Activated CD4-positive, CD25-positive, alpha-beta regulatory T cell treated with anti-CD3 and anti-CD28 coated beads, Interleukin-2, amount 50 U/mL, for 72 hours (primary cell): ENCODE measurements at places on chromosomes 2 and 18.

DNA sequence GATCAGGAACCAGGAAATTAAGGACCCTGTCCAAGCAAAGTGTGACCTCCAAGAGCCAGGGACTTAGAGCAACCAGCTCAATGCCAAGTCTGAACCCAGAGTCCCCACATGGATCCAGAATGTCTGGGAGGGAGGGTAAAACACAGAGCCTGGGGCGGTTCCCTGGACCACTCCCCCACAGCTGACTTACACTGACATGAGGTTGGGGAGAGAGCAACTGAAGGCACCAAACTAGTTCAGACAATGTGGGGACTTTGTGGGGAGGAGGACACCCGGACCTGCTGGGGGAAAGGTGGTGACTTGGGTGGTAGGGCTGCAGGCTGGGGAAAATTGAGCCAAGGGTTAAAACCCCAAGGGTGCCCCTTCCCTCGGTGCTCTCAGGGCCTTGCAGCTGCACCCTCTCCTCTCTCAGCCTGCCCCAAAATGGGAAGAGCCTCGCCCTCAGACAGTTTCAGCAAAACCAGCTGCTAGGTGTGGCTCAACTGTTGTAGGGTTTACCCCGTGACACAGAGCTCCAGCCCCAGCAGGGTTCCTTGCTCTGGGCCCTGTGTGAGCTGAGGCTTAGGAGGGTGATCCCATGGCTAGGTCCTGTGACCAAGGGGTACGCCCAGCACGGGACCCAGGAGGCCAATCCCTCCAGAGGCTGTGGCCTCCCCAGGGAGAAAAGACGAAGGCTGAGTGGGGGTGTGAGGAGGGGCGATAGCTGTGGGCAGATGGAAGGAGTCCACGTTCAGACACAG, 28.6 kb downstream of the MARCO start:
- no peak for DNase-seq

DNA sequence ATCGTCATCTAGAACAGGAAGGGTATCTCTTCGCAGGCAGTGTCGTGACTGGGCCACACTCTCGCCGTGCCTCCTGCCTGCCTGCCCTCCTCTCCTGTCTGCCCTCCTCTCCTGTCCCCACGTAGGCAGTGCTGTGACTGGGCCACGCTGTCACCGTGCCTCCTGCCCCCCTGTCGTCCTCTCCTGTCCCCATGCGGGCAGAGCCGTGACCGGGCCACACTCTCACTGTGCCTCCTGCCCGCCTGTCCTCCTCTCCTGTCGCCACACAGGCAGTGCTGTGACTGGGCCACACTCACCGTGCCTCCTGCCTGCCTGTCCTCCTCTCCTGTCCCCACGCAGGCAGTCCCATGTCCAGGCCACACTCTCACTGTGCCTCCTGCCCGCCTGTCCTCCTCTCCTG, 51.4 kb downstream of the ZNF236 start:
- no peak for DNase-seq

GRCh38 chr2:127873707-127874303, 12.0 kb downstream of the AMMECR1L start:
- DNase-seq = no peak

DNA sequence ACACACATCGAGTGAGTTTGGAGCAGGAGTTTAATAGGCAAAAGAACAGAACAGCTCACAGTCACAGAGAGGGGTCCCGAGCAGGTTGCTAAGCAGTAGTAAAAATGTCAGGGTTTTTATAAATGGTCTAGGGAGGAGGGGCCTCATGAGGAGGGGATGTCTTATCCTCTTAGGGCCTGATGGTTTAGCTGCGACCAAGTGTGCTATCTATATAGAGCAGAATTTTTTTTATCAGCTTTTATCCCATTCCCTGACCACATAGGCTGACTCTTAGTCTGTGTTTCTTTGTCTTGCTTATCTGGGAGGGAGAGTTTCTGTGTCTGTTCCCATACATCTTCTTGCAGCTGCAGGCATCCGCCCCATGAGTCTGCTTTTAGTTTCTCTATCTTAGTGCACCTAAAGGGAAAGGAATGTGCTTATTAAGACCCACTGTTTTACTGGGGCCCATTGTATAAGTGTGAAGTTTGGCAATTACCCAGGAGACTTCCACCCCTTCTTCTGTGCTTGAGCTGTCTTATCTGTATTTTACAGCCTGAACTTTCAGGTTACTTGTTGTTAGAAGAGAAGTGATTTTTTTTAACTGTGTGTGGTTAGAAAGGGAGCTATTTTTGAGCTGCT, 30.4 kb upstream of the GMCL1 start:
- no peak for DNase-seq

- DNase-seq = no peak
These were observed 93.8 kb downstream of the LTBP1 start for GRCh38 chr2:33040541-33040940.

- peak; percentile 54 for DNase-seq
These were observed 80.7 kb upstream of the LDLRAD4 start for GRCh38 chr18:13137670-13138419.

DNA sequence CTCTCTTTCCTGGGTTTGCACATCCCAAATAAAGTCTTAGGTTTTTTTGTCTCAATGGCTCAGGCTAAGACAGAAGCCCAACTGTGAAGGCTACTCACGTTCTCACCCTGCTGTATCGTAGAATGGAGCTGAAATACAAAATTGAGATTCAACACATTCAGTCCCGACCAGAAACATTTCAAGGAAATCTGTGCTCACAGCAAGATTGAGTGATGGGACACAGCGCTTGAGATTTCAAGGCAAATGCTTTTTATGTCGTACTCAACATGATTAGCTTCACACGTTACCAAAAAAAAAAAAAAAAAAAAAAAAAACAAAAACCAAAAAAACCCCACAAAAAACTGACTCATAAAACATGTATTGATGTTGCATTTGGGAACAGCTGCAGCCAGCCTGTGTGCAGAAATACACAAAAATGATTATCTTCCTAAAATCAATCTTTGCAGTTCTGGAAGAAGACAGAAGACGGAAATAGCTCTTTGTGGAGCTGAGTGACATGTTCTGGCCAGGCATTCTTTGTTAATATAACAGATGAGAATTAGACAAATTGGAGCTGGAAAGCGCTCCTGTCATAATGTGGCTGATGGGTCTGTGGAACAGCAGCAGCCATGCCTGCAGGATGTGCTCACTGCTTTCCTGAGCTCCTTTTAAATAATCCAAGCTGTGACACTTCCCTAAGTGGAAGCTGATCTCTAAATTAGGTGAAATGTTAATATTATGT, 453.2 kb downstream of the LPIN1 start:
- no peak for DNase-seq

- no peak for DNase-seq
These were observed 1817.4 kb downstream of the SUCLG1 start for GRCh38 chr2:82641598-82642180.

DNA sequence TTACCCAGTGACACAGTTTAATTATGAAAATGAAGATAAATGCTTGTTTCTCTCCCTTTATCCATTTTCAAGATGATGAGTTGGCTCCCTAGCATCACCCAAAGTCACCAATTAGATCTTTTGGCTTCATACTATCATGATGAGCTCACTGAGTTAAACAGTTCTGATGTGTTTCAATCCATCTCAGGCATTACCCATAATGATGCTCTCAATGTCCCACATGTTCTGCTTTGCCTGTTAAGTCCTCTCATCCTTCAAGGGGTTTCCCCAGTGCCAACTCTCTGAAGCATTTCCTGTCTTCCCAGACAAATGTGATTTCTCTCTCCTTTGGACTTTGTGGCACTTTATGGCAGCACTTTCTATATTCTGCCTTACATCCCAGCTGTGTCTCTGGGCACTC, 92.6 kb downstream of the EPB41L3 start:
- no peak for DNase-seq

- no peak for DNase-seq
These were observed 24.1 kb downstream of the CELF4 start for GRCh38 chr18:37541517-37541916.

DNA sequence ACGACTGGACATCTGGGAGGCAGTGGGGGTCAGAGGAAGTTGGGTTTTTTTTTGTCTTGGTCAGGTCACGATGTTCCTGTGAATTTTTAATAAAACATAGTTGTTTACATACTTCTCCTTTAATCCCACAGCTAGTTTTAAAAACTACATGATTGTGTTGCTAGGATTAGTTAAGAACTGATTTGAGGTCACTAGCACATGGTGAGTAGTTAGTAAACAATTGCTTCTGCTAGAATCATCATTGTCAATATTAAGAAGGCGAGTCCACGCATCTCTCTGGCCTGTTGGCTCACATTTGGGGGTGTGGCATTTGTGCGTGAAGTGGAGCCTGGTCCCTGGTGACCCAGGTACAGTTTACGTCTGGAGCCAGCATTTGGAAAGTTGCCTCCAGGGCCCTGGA, 59.4 kb downstream of the AGAP1 start:
- no peak for DNase-seq

DNA sequence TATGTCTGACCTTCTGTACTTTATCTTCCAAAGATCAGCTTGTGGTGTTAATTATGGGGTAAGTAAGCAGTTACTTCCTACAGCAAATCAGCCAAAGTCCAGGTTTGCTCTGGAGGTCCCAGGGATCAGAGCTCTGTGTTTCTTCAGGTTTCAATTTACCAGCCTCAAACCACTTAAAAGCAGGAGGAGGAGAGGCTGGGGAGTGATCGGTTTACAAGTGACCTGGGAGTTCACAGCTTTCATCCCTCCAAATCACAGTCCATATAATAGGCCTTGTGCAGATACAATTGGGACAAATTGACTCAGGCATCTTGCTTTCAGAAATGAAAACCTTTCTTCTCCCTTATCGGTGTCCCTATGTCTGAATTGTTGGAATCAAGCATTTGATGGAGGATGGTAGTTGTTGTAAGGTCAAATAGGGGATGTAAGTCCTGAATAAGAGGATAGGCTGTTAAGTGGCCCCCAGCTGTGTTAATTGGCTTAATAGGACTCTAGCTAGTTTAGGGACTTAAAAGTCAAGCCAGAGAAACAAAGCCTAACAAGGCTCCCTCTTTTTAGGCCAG, 188.0 kb upstream of the NT5C1B start:
- DNase-seq = no peak

GRCh38 chr2:84882775-84883550, 2.1 kb upstream of the TRABD2A start:
- DNase-seq = no peak

DNA sequence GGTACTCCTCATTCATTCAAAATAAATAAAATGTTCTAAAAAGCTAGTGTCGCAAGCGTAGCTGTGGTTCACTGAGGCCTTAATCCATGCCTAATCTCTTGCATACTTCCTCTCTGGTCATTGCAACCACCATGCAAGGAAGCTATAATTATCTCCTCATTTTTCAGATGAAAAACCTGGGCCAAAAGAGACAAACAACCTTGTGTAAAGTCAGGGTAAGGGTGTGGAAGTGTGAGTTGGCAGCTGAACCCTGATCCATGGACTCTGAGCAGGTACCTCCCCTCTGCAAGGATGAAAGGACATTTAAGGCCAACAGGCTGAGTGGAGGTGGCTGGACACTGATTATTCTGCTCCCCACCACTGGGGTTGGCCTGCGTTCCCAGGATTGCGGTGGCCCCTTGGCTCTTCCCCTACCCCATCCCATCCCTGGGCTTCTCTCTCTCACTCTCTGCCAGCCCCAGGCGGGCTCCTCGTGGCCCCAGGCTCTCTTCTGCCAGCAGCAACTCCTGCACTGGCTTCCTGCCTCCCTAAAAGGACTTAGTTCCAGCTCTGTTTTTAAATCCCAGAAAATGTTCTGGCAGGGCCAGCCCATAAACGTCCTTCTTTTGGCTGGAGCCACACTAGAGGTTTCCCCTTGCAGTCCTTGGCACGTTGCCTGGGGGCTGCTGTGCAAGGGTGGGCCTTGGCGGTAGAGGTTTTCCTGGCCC, 72.0 kb upstream of the AFF3 start:
- DNase-seq = no peak

DNA sequence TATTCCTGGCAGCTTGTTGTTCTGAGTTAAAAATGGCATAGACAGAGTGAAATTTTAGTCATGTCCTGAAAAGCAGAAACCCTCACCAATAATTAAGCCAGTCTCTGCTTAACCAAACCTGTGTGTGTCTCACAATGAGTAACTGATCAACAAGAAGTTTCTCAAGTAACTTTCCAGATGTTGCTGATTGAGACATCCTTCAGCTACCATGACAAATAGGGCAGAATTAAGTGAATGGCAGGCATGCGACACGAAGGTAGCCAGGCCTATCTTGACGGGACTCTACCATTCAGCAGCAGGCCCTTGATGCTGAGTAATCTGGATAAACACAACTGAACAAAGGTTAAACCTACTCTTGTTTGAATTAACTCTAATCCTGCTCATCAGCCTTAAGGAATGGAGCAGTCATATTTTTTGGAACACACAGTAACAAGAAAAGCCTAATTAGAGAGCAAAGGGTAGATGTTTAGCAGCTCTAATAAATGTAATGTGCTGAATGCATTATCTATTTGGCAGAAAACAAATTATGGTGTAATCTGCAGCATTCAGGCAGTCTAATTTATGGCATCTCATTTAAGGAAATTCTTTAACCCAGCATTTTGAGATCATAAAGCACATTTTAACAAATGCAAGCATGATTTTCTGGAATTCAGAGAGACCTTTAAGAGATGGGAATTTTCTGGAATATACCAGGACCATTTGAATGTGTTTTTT, 159.5 kb upstream of the EPHA4 start:
- no peak for DNase-seq

DNA sequence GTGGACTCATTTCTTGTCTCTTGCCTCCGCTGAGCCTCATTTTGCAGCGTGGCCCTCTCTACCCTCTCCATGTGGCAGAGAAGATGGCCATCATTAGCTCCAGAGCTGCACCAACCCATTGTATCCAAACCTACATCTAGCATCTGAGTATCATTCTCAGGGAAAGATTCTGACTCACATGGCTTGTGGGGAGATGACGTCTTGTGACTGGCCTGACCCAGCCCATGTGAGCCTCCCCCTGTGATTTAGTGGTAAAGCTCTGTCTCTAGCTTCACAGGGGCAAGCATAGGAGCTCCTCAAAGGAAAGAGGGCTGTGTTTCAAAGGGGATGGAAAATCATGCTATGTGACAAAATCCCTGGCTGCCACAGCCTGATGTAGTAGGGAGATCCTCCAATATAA, 87.4 kb upstream of the RBMS1 start:
- no peak for DNase-seq

DNA sequence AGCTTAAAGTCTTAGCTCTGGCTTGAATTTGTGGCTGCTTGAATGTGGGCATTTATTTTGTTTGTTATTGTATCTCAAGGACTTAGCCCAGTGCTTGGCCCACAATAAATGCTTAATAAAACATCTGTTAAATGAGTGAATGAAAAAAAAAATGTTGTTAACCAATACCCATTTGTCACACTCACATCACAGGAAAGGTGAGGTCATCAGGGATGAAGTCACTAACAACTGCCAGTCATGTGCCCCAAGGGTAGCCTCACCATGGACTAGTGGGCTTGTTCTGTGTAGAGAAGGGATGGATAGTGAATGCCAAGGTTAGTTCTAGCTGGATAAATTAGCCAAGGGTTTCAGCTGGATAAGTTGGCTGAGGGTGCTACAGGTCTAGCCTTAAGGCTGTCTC, 3.0 kb downstream of the NRBP1 start:
- DNase-seq = no peak

- no peak for DNase-seq
These were observed 174.9 kb downstream of the VAPA start for GRCh38 chr18:10088734-10089133.

DNA sequence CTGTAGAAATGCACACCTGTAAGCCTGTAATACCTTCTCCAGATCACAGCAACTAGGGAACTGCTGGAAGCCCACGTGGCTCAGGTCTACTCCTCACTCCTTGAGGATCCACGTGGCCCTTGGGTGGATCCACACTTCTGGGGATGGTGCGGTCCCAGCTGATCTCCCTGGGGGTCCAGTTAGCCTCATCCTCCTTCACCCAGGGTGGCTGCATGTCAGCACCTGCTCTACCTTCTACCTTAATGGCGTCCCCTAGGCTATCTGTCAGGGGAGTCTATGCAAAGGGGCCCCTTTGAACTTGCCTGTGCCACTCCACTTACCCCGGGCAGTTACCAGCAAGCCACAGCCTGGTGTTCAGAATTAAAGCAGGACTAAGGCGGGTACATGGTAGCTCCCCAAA, 284.7 kb downstream of the MYCN start:
- no peak for DNase-seq
